ENCODE measurements at places on chromosomes 2 and 18. TPM values are rescaled to one million over a fixed set of nuclear protein-coding genes. Genes with fewer than 3 reads are reported as not detected.

The CLHC1 gene
- 1.7 TPM for polyA plus RNA-seq

The TMEM150A gene
- polyA plus RNA-seq, result 21.1 TPM

The SH3RF3 gene
- polyA plus RNA-seq, result 5.0 TPM

The B4GALT6 gene
- 2.4 TPM for polyA plus RNA-seq

The KIF5C gene
- polyA plus RNA-seq, result 0.25 TPM

The TUBA4B gene
- polyA plus RNA-seq, result not detected

The MALL gene
- polyA plus RNA-seq, result 15.0 TPM

The PAIP2B gene
- 7.2 TPM for polyA plus RNA-seq

The RAB6C gene
- polyA plus RNA-seq, result 0.22 TPM

The NYAP2 gene
- polyA plus RNA-seq, result not detected

The TRPM8 gene
- not detected for polyA plus RNA-seq

The POTEF gene
- polyA plus RNA-seq, result not detected

The ELOA2 gene
- polyA plus RNA-seq, result not detected

The THSD7B gene
- polyA plus RNA-seq, result 0.01 TPM

The HOXD13 gene
- not detected for polyA plus RNA-seq
